ENCODE measurements at places on chromosomes 16 and 17. TPM values are rescaled to one million over a fixed set of nuclear protein-coding genes. Genes with fewer than 3 reads are reported as not detected.

Gene KRT39
- polyA plus RNA-seq = not detected

Gene PLLP
- 1.1 TPM for polyA plus RNA-seq

Gene CCR7
- polyA plus RNA-seq = 257 TPM

Gene ATP2A1
- polyA plus RNA-seq = not detected

Gene TBC1D26
- polyA plus RNA-seq = not detected

Gene LDHD
- polyA plus RNA-seq = not detected

Gene SLC38A8
- polyA plus RNA-seq = not detected

Gene LCAT
- polyA plus RNA-seq = 0.81 TPM

Gene MT1M
- polyA plus RNA-seq = not detected
